ENCODE measurements at places on chromosomes 5 and 9.

GRCh38 chr9:124366476-124367220, 48.6 kb downstream of the PSMB7 start:
- no peak for DNase-seq

DNA sequence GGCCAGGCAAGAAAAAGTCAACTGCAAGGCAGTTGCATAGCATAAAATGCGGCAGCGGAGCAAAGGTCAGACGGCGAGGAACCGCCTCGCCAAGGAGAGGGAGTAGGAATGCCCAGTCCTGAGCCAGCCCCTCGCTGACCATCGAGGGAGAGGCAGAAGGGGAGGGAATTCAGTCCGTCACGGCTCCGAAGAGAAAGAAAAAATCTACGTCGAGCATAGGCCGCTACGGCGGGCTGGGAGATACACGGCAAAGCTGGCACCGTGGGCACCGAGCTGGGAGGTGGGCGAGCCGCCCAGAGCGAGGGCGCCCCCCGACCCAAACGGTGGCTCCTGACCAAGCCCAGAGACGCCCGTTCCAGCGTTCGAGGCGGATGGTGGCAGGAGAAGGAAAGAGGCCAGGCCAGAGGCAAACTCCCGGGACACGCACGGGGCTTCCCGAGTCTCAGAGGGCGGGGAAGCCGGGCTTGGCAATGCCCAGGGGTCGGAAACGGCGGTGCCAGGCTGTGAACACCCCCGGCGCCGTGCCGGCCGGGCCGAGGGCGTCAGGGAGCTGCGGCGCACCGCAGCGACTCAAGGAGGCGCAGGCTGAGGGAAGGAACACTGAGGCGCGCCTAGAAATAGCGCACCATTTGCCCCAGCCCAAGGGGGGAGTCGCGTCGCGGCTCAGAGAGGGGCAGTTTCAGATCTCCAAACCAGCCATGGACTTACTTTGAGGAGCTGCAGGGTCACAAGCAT, 518 bp downstream of the SPRY4 start:
- no peak for DNase-seq

- DNase-seq = no peak
Observed at GRCh38 chr5:178386336-178386931, 153.8 kb upstream of the PHYKPL start.

GRCh38 chr5:67941614-67942401, 273.7 kb upstream of the PIK3R1 start:
- no peak for DNase-seq

GRCh38 chr5:158731014-158731413, 368.7 kb downstream of the EBF1 start:
- DNase-seq = no peak

- no peak for DNase-seq
Observed at GRCh38 chr5:158485604-158486081, 614.1 kb downstream of the EBF1 start.

DNA sequence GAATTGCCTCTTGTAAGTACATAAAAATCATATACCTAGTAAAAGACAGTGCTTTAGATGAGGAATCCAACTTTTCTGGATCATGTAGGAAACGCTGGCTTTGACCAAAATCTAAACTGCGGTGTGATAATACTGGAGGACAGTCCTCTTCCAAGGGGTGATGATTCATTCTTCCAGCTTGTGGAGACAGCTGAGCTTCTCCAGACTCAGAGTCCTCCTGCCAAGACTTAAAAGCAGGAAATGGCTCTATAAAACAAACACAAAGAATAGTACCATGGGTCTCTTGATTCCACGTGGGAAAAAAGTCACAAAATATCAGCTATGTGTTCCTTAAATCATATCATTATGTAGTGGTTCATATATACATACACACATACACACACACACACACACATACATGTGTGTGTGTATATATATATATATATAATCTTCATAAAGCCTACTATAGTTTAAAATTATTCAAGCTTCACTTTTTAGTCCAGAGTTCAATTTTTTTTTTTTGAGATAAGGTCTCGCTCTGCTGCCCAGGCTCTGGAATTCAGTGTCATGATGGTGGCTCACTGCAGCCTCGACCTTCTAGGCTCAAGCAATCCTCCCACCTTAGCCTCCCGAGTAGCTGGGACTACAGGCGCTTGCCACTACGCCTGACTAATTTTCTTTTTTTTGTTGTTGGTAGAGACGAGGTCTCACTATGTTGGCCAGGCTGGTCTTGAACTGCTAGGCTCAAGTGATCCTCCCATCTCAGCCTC, 65.0 kb downstream of the PKD2L2 start:
- no peak for DNase-seq

GRCh38 chr9:14220256-14220655, 93.7 kb downstream of the NFIB start:
- no peak for DNase-seq

GRCh38 chr5:180807654-180808414, 5.2 kb upstream of the MGAT1 start:
- no peak for DNase-seq

GRCh38 chr9:2015581-2016407, 647 bp downstream of the SMARCA2 start:
- peak; percentile 64 for DNase-seq

DNA sequence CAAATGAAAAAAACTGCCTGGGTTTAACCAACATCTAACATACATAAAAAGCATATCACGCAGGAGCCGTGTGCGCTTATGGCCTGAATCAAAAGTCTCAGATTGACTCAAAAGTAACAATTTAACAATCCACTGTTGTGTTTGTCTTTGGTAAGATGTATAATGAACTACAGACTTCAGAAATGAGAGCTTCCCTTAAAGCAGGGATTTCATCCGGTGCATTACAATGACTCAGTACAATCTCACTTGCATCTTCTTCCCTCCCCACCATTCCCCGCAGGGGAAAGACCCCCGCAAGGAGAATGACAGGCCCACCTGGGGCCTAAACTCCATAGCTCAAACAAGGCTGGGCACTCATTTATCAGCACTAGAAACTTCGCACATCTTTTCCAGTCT, 1.4 kb downstream of the ZFR start:
- no peak for DNase-seq

- DNase-seq = no peak
Observed at GRCh38 chr5:65395526-65396155, 86.1 kb downstream of the ADAMTS6 start.

- peak; percentile 12 for DNase-seq
Observed at GRCh38 chr5:149636861-149637246, 55.6 kb downstream of the ARHGEF37 start.

DNA sequence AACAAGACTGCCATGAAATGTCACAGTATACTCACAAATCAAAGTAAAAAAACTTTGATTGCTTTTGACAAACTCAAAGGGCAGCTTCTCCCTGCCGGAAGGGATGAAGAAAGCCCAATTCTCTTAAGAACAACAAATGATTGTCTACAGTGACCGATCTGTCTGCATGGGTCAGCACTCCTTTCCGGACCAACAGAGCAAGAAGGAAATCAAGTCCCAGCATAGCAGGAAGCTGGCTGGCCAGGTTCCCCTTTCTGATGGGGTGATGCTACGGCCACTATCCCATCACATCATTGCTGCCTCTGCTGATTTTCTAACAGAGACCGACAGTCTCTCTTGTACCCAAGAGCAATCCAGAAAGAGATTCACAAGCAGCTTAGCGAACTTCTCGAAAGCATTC, 692 bp downstream of the C1QTNF3 start:
- DNase-seq = no peak

DNA sequence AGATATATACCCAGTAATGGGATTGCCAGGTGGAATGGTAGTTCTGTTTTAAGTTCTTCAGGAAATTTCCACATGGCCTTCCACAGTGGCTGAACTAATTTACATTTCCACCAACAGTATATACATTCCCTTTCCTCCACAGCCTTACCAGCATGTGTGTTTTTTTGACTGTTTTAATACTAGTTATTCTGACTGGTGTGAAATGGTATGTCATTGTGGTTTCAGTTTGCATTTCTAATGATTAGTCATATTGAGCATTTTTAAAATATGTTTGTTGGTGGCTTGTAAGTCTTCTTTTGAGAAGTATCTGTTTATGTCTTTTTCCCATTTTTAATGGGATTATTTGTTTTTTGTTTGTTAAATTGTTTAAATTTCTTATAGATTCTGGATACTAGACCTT, 208.9 kb downstream of the CFAP90 start:
- no peak for DNase-seq

DNA sequence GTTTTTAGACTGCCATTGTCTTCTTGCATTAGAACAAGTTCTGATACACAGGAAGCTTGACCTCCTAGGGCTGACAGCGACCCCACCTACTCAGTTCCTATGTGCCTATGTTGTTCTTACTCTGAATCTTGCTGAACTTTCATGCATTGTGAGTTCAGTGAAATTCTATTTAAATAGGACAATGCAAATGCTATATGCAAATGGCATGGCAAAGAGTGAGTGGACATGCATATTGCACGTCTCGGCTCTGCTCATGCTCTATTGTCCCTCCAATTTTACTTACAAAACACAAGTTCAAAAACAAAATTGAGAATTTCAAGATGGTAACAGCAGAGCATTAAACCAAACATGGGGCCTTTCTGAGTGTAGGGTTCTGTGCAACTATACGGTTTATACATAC, 5.3 kb upstream of the DCP2 start:
- no peak for DNase-seq

DNA sequence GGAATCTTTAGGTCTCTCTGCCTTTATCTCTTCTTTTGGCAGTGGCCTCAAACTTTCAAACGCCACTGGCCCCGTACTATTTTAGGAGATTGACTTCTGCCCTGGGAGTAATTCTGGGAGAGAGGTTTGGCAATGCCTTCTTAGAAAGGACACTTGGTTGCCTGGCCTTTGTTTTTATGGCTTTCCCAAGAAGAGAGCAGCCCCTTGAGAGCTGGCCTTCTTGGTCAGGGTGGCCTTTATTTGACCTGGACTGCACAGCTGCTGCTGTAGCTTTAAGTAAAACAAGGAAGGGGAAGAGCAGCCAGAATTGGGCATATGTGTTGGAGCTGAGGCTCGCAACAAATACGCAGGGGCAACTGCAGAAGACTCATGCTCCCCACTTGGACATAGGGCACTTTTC, 60.8 kb downstream of the PTPN3 start:
- no peak for DNase-seq

- DNase-seq = no peak
Observed at GRCh38 chr5:112366987-112367386, 52.1 kb downstream of the EPB41L4A start.

GRCh38 chr5:93430118-93430517, 150.9 kb downstream of the NR2F1-AS1 start:
- no peak for DNase-seq

DNA sequence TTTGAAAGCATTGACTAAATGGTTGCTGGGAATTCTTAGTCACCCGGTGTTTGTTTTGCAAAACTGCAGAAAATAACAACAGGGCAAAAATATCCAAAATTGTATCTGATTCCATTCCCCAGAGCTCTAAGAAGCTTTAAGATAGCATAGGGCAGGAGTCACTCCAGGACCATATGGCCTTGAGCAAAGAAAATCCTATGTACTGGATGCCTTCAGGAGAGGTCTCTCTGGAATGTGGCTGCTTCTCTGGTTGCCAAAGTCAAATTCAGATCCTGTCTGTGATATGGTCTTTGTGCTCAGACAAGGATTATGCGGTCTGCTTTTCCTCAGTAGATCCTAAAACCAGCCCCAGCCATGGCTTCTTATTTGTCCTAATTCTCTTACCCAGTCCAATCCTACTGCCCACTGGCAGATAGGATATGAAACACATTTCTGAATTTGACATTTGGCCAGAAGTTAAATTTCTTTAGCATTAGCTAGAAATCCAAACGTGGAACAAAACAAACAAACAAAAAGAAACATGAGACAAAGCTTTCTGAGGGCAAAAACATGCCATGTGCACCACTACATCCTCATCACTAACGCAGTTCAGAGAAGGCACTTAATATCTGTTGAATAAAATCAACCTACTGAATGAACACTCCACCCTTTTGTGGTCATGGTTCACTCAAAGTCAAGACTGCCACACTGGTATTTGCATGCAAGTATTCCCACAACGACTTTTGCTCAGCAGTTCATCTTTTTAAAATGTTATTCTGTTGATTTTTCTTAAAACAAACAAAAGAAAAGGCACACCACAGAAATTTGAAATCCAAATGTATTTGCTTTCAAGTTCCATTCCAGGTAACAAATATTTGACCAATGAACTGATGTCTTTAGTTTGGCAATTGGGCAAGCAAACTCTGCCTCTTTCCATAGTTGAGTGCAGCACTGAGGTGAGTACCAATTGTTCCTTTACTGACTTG, 165.7 kb downstream of the TRPM6 start:
- no peak for DNase-seq

DNA sequence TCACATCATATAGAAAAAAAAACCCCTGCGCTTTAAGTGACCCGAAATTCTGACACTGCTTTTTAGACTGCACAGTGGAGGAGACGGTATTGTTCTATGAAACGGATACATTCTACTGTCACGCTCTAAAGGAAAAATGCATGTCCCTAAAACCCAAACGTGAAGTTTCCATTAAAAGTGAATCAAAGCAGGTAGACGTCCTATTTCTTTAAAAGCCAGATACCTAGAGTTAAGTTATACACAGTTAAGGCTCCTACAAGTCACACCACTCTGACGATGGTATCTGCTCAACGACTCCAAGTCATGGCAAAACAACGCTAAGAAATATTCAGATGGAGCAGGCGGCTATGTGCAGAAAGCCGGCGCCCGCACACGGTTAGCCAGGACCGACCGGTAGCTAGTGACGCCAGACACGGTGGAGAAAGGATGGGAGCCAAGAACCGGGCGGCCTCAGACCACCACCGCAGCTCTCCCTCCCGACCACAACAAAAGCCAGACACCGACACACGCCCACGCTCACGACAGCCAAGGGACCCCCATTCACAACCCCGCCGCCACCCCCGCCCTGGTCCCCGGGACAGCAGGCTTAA, 734 bp downstream of the SKP1 start:
- DNase-seq = peak; percentile 57

DNA sequence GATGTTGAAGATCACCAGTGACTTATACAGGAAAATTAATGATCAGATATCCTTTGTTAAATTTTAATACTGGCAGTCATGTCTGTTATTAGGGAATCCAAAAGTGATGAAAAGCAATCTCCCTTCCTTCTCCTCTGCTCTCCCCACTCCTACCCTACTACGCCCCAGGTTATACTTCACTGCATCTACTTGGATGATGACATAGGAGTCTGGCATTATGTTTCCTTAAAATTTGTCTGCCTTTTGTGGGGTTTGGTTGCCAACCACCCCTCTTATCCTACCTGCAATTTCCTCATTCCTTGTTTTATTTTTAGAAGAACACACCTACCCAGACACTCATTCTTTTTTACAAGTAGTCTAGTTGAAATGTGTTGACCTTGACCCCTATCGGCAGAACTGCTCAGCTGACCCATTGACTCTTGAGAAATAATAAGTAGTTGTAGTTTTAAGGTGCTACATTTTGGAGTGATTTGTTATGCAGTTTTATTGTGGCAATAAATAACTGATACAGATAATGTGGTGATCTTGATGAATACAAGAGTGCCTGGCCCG, 5.1 kb upstream of the MOB3B start:
- DNase-seq = no peak

All from NCI-H524 (cell line).